ENCODE measurements at places on chromosomes 2 and 18. TPM values are rescaled to one million over a fixed set of nuclear protein-coding genes. Genes with fewer than 3 reads are reported as not detected.

DNA sequence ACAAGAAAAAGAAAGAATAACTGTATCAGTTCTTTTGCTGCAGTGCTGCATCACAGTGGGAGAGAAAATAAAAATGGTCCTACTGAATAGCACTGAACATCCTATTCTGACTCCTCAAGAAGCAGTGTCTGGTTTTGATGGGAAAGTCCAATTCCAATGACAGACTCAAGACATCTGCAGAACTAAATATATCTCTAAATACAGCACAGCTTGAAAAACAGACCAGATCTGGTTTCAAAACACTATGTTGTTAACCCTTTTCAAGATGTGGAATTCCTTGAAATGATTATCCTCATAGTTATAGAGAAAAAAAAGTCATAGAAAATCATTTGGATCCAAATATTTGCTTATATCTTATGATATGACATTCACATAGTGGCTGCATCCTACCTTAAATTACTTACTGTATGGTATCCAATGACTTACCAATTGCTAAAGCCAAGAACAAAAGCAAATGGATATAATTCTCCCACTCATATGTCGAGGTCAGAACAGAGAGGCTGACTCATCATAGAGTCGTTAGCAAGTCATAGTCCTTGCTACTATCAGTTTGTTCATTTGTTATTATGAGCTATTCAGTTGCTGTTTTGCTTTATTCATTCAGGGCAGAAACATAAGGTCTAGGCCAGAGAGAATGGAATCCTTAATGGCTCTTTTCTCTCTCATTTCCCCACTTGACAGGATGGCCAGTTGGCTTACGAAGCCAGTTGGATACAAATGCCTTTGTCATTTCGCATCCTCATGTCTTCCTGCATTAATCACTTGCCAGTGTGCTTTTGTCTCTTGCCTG is 62.5 kb upstream of the ACVR2A start:
- DNase-seq = no peak

- DNase-seq = no peak
These were observed 30.2 kb upstream of the GRP start for GRCh38 chr18:59189746-59190145.

DNA sequence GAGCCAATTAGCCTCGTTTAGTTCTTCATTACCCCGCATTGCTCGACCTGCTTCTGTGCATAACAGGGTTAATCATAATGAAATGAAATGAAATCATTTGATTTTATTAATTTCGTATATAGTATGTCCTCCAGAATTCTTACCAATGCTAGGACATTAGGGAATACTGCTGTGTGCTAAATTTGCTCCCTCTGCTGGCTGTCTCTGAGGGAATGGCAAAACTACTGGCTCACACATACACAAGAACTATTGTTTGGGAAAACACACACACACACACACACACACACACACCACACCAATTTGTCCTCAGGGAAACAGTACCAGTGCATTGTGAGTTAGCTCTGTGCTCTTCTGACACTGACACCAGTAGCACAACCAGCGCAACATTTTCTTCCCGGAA is 273.3 kb upstream of the TCF4 start:
- DNase-seq = no peak

- DNase-seq = no peak
These were observed 93.7 kb upstream of the SRD5A2 start for GRCh38 chr2:31674446-31674845.

- DNase-seq = no peak
These were observed 96.2 kb downstream of the NYAP2 start for GRCh38 chr2:225495706-225496105.

- no peak for DNase-seq
These were observed 144.0 kb downstream of the DDX1 start for GRCh38 chr2:15735484-15736326.

DNA sequence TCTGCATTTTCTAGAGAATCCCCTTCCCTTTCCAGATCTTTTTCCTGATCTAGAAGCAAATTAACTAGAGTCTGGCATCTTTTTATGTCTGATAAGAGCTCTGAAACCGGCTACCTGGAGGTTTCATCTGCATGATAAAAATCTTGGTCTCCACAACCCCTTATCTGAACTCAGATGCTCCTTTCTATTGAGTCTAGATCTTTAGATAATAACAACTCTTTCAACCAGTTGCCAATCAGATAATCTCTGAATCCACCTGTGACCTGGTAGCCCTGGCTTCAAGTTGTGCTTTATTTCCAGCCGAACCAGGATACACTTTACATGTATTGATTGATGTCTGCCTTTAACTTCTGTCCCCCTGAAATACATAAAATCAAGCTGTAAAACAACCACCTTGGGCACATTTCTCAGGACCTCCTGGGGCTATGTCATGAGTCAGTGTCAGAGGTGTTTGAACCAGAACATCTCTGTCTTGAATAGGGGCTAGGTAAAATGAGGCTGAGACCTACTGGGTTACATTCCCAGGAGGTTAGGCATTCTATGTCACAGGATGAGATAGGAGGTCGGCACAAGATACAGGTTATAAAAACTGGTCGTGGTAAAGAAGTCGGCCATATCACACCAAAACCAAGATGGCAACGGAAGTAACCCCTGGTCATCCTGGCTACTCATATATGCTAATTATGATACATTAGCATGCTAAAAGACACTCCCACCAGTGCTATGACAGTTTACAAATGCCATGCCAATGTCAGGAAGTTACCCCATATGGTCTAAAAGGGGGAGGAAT is 20.8 kb downstream of the RALBP1 start:
- DNase-seq = no peak

DNA sequence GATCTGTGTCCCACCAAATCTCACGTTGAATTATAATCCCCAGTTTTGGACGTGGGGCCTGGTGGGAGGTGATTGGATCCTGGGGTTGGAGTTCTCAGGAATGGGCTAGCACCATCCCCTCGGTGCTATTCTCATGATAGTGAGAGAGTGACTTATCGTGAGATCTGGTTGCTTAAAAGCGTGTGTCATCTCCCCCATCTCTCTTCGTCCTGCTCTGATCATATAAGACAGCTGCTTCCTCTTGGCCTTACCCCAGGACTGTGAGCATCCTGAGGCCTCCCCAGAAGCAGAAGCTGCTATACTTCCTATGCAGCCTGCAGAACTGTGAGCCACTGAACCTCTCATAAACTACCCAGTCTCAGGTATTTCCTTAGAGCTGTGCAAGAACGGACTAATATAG is 163.7 kb upstream of the NDUFV2 start:
- DNase-seq = no peak

GRCh38 chr2:172086241-172087206 is 1.2 kb downstream of the DLX1 start:
- no peak for DNase-seq

GRCh38 chr2:72097276-72097675 is 50.4 kb downstream of the CYP26B1 start:
- no peak for DNase-seq

DNA sequence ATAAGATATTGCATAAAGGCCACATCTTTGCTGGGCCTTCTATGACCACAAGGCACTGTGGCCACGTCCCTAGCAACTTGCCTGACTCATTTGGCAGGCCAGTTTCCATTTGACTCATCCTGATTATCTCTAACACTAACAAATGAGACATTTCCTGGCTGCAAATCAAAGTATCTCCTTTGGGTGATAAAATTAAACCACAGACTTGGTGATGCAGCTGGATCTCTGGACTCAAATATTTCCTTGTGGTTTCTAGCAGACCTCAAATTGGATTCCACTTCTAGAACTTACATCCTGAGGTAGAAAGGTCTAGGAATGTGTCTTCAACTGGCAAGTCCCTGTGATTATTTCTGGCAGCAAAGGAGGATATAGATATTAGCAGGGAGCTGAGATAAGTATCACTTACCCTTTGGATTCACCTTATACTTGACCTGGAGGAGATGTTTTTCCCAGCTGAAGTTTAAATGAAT is 167.9 kb upstream of the NXPH2 start:
- DNase-seq = no peak

DNA sequence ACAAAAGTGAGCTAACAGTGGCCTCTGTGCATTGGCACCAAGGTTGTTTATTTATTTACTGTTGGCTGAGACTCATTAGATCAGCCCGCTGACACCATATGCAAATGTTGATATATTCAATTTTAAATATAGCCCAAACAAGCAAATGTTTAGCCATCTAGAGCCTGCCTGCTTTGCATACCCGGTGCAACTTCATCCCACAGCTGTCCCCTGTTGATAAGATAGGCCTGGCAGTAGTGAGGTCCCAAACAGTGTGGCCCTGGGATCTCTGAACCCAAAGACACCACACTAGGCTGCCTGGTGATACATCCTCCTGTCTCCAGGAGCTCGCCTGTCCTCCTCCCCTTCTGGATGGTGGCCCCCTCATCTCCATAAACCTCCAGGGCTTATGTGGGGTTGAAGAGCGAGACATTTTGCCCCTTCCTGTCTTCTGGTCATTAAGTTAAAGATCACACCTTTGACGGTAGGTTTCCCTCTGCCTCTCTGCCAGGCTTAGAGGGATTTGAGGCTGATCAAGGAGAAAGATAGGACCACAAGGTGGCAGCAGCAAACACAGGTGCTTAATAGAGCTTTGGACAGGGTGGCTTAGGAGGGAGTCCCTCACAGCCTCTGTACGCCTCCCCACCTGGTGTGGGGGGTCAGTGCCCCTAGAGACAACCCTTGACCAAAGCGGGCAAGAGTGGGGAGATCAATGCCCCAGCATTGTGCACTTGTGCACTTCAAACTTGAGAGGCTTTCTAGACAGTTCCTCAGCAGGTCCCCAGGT is 23.7 kb upstream of the MYO5B start:
- DNase-seq = no peak

- DNase-seq = no peak
These were observed 810.1 kb upstream of the ZEB2 start for GRCh38 chr2:145329971-145330370.

- no peak for DNase-seq
These were observed 23.3 kb upstream of the ROCK1 start for GRCh38 chr18:21134895-21135294.

DNA sequence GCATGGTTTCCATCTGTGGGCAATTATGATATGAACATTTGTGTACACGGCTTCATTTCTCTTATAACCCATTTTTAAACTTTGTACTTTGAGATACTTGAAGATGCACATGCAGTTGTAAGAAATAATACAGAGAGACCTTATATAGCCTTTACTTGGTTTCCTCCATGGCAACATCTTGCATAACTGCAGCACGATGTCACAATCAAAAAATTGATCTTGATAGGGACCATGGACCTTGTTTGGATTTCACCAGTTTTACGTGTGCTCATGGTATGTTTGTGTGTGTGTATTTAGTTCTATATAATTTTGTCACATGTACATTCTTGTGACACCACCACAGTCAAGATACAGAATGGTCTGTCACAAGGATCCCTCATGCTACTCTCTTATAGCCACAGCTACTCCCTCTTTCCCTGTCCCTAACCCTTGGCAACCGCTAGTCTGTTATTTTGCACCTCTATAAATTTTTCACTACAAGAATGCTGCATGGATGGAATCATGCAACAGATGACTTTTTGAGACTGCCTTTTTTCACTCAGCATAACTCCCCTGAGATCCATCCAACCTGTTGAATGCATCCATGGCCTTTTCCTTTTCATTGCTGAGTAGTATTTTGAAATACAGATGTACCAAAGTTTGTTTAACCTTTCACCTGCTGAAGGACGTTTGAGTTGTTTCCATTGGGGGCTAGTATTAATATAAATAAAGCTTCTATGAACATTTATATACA is 19.4 kb upstream of the MLPH start:
- DNase-seq = no peak

GRCh38 chr2:26636935-26637334 is 4.2 kb downstream of the CIB4 start:
- DNase-seq = no peak

DNA sequence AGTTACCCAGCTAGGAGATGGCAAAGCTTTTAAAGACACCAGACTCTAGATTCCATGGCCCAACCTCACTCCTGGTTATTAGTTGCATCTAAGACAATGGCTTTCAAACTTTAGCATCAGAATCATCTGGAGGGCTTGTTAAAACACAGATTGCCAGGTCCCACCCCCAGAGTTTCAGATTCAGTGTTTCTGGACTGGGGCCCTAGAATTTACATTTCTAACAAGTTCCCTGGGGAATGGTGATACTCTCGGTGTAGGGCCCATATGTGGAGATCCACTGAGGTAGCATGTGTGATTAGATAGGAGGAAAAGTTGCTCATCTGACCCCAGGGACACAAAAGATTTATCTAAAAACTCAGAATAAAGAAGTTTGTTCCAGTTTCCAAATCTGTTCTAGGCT is 14.5 kb upstream of the TTR start:
- no peak for DNase-seq

Gene GNLY
- polyA plus RNA-seq = 1.7 TPM

Gene GALNT13
- 6.8 TPM for polyA plus RNA-seq

Gene ONECUT2
- 0.04 TPM for polyA plus RNA-seq

Gene GPR17
- polyA plus RNA-seq = 2.1 TPM

Gene PSTPIP2
- polyA plus RNA-seq = 7.6 TPM

Gene NEDD4L
- polyA plus RNA-seq = 81.3 TPM

Gene RGPD8
- 4.2 TPM for polyA plus RNA-seq

Gene DPY30
- polyA plus RNA-seq = 98.7 TPM

Gene RESP18
- not detected for polyA plus RNA-seq

Gene IL36RN
- 0.15 TPM for polyA plus RNA-seq

Gene SLC14A1
- 1.7 TPM for polyA plus RNA-seq
